ENCODE measurements at places on chromosomes 6 and 20. TPM values are rescaled to one million over a fixed set of nuclear protein-coding genes. Genes with fewer than 3 reads are reported as not detected.

GRCh38 chr6:137309078-137309762 is 90.0 kb upstream of the IFNGR1 start:
- no peaks in the 10 kb centered on the region for H3K36me3 ChIP-seq
- H3K27me3 ChIP-seq: 0 out of 2 replicates have a peak, but pooled peaks cover 9% of the 10 kb centered on the region
- H3K4me1 ChIP-seq: 0 out of 2 replicates have a peak, but pooled peaks cover 9% of the 10 kb centered on the region

GRCh38 chr6:74439123-74439811 is 743.3 kb downstream of the CD109 start:
- H3K36me3 ChIP-seq: no peaks in the 10 kb centered on the region
- H3K27ac ChIP-seq: no peak overlapping the region
- DNase-seq: no peak

DNA sequence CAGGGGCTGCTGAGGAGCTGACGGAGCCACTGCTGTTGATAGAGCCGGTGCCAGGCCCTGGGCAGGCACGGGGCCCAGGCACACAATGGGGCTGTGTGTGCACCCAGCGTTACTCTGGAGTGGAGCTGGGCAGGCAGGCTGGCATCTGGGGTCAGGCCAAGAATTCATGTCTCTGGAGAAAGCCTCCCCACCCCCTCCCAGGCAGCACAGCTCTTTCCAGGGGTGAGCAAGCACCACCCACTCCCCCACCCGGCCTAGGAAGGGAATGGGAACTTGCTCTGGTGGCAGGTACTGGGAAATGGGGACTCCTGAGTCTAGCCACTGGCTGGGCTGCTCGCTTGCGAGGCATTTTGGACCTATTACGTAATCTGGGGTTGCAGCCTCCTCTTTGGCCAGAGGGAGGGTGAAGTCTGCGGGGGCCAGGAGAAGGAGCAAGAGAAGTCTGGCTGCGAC is 22.7 kb downstream of the TFEB start:
- peak; percentile 47 for DNase-seq
- peaks cover 23% of the 10 kb centered on the region for H3K4me1 ChIP-seq
- no peak overlapping the region for H3K4me3 ChIP-seq
- H3K27me3 ChIP-seq: no peaks in the 10 kb centered on the region
- no peaks in the 10 kb centered on the region for H3K36me3 ChIP-seq
- no peak overlapping the region for H3K27ac ChIP-seq

DNA sequence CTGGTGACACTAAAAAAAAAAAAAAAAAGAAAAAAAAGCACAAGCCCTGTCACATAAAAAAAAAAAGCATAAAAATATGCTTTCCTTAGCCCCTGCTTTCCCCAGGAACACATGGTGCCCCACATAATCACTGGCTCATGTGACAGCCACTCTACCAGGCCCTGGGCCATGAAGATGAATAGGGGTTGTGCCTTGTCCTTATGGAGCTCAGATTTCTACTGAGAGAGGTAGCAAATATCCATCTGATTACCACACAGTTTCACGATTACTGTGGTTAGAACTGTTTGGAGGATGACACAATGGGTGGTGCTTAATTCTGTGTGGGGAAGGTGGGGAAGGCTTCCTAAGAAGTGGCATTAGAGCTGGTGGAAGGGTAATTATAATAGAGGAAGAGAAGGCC is 9.3 kb downstream of the RAET1E start:
- H3K4me1 ChIP-seq: peaks cover 64% of the 10 kb centered on the region
- H3K4me3 ChIP-seq: no peak overlapping the region
- DNase-seq: peak; percentile 85
- H3K36me3 ChIP-seq: no peaks in the 10 kb centered on the region

GRCh38 chr6:135531954-135532490 is 34.5 kb upstream of the AHI1 start:
- DNase-seq: peak; percentile 39
- H3K36me3 ChIP-seq: no peaks in the 10 kb centered on the region
- H3K27ac ChIP-seq: no peak overlapping the region
- no peaks in the 10 kb centered on the region for H3K27me3 ChIP-seq
- H3K4me1 ChIP-seq: peaks cover 26% of the 10 kb centered on the region
- H3K4me3 ChIP-seq: no peak overlapping the region

GRCh38 chr6:169719117-169719516 is 5.2 kb downstream of the PHF10 start:
- H3K36me3 ChIP-seq: peaks cover 20% of the 10 kb centered on the region
- peak; percentile 5 for DNase-seq
- no peak overlapping the region for H3K27ac ChIP-seq
- H3K27me3 ChIP-seq: no peaks in the 10 kb centered on the region
- H3K4me1 ChIP-seq: peaks cover 14% of the 10 kb centered on the region
- no peak overlapping the region for H3K4me3 ChIP-seq

GRCh38 chr6:15906420-15907016 is 222.4 kb upstream of the MYLIP start:
- no peaks in the 10 kb centered on the region for H3K4me1 ChIP-seq
- no peak overlapping the region for H3K4me3 ChIP-seq
- DNase-seq: no peak
- H3K27me3 ChIP-seq: 0 out of 2 replicates have a peak, but pooled peaks cover 6% of the 10 kb centered on the region

GRCh38 chr20:56986931-56987720 is 279.3 kb downstream of the BMP7 start:
- no peak for DNase-seq
- H3K27ac ChIP-seq: no peak overlapping the region
- no peaks in the 10 kb centered on the region for H3K36me3 ChIP-seq
- H3K27me3 ChIP-seq: no peaks in the 10 kb centered on the region
- H3K4me1 ChIP-seq: no peaks in the 10 kb centered on the region

DNA sequence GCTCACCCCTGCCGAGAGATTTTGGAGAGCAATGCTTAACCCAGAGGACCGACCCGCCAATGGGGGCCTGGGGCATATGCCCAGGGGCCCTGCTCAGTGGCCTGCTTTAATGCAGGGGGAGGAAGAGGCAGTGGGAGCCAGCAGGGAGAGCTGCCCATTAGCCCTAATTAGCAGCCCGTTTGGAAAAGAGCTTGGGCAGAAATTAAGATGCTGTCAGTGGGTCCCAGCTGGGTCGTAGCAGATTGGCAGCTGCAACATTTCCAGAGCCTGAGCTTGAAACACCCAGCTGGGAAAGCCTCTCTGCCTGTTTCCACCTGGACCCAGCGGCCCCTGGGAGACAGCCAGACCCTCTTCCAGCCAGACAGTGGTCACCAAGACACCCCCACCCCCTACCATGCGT is 39.5 kb downstream of the CD40 start:
- peaks cover 16% of the 10 kb centered on the region for H3K27me3 ChIP-seq
- H3K27ac ChIP-seq: no peak overlapping the region
- no peaks in the 10 kb centered on the region for H3K36me3 ChIP-seq

- no peaks in the 10 kb centered on the region for H3K27me3 ChIP-seq
- peaks cover 20% of the 10 kb centered on the region for H3K4me1 ChIP-seq
- peak; percentile 32 for DNase-seq
- H3K27ac ChIP-seq: peak overlapping the region; percentile 66
- no peak overlapping the region for H3K4me3 ChIP-seq
These were observed 258.4 kb downstream of the HDGFL1 start for GRCh38 chr6:22827760-22828159.

- H3K4me1 ChIP-seq: no peaks in the 10 kb centered on the region
- no peak overlapping the region for H3K4me3 ChIP-seq
- no peaks in the 10 kb centered on the region for H3K36me3 ChIP-seq
- no peak for DNase-seq
These were observed 79.6 kb downstream of the TTLL2 start for GRCh38 chr6:167404385-167405049.

- no peaks in the 10 kb centered on the region for H3K36me3 ChIP-seq
- H3K27ac ChIP-seq: no peak overlapping the region
- no peaks in the 10 kb centered on the region for H3K4me1 ChIP-seq
- no peak overlapping the region for H3K4me3 ChIP-seq
These were observed 47.2 kb downstream of the GMPR start for GRCh38 chr6:16285467-16286150.

- no peak overlapping the region for H3K27ac ChIP-seq
- DNase-seq: no peak
- no peaks in the 10 kb centered on the region for H3K4me1 ChIP-seq
- H3K4me3 ChIP-seq: no peak overlapping the region
- H3K36me3 ChIP-seq: no peaks in the 10 kb centered on the region
- H3K27me3 ChIP-seq: no peaks in the 10 kb centered on the region
These were observed 21.0 kb upstream of the RNF217 start for GRCh38 chr6:124941259-124941658.

DNA sequence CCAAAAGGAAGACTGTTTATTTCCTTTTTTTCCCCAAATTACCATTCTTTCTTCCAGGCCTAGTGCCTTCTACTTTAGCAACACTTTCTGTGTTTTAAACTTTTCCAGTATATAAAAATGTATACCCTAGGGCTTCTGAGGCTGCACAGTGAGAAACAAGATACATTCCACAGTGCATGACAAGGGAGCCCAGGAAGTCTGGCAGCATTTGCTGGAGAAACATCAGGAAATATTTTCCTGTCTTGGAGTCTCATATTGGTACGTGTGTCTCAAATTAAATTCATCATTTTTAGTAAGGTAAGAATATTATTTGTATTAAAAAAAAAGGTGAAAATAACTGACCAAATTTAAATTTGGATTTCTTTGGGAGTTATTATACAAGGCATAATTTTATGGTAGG is 662.6 kb downstream of the RFPL4B start:
- no peaks in the 10 kb centered on the region for H3K36me3 ChIP-seq
- H3K27ac ChIP-seq: peak overlapping the region; percentile 10
- DNase-seq: peak; percentile 55
- H3K4me1 ChIP-seq: peaks cover 45% of the 10 kb centered on the region
- no peak overlapping the region for H3K4me3 ChIP-seq
- H3K27me3 ChIP-seq: no peaks in the 10 kb centered on the region

- H3K27ac ChIP-seq: no peak overlapping the region
- no peaks in the 10 kb centered on the region for H3K36me3 ChIP-seq
- peaks cover 13% of the 10 kb centered on the region for H3K4me1 ChIP-seq
- DNase-seq: peak; percentile 42
- H3K4me3 ChIP-seq: no peak overlapping the region
These were observed 295.9 kb downstream of the GMDS start for GRCh38 chr6:1949538-1949937.

DNA sequence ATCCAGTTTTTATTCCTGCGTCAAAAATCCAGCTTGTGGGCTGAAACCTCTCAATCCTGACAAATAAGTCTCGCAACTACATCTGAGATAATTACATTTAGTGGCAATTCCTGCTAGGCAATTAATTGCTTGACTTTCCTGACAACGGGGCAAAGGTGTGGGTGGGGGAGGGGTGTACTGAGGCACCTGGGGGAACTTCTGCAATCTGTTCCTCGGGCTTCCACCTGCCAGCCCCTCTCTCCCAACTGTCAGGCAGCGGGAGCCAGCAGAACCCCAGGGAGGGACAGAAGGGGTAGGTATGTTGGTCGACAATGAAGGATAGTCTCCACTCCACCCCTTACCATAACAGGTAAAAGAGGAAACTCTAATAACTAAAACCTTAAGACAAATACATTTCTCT is 6.8 kb downstream of the C6orf52 start:
- no peaks in the 10 kb centered on the region for H3K4me1 ChIP-seq
- H3K27ac ChIP-seq: no peak overlapping the region
- DNase-seq: no peak

- no peak overlapping the region for H3K4me3 ChIP-seq
- no peaks in the 10 kb centered on the region for H3K4me1 ChIP-seq
- H3K27me3 ChIP-seq: peaks cover 15% of the 10 kb centered on the region
These were observed 47.1 kb upstream of the EDN3 start for GRCh38 chr20:59253325-59253724.

- no peak overlapping the region for H3K4me3 ChIP-seq
- peak; percentile 33 for DNase-seq
- no peaks in the 10 kb centered on the region for H3K27me3 ChIP-seq
- H3K27ac ChIP-seq: no peak overlapping the region
These were observed 65.0 kb upstream of the XRN2 start for GRCh38 chr20:21237956-21238799.

DNA sequence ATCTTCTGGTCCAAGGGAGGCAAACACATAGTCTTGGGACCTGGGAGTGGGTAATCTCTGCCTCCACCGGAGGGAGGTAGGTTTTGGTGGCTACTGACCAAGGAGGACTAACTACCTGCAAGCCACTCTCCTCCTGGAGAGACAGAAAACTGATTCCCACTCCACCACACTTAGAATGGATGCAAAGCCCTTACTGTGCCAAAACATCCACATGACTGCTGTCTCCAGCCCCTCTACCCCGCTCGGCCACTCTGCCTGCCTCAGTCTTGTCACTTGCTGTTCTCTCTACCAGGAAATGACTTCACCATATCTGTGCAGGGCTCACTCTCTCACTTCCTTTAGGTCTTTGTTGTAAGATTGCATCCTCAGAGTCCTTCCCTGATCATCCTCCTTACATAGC is 129.5 kb upstream of the ARG1 start:
- no peak overlapping the region for H3K4me3 ChIP-seq
- no peak for DNase-seq
- no peaks in the 10 kb centered on the region for H3K27me3 ChIP-seq
- no peaks in the 10 kb centered on the region for H3K4me1 ChIP-seq

Gene LAMA2
- 31.1 TPM for total RNA-seq

Gene PRRT1
- not detected for total RNA-seq

Gene OR2W1
- not detected for total RNA-seq

Gene GRM1
- total RNA-seq: not detected

Gene TCF21
- 4.1 TPM for total RNA-seq

Gene MCHR2
- not detected for total RNA-seq

Gene SIRPB2
- not detected for total RNA-seq

Gene CCND3
- total RNA-seq: 47.8 TPM

Gene COL10A1
- 0.63 TPM for total RNA-seq

Gene PRDM1
- total RNA-seq: 2.7 TPM

Gene HLA-DRB5
- total RNA-seq: not detected

Gene FILIP1
- under 0.01 TPM for total RNA-seq

Gene CASS4
- total RNA-seq: 11.4 TPM

Gene KIFC1
- 14.5 TPM for total RNA-seq

Gene CDH26
- total RNA-seq: not detected

Gene ZBTB46
- total RNA-seq: 3.9 TPM

Gene NRSN1
- not detected for total RNA-seq

All from GM23248 (cell line).